ENCODE measurements at places on chromosomes 4 and X.

DNA sequence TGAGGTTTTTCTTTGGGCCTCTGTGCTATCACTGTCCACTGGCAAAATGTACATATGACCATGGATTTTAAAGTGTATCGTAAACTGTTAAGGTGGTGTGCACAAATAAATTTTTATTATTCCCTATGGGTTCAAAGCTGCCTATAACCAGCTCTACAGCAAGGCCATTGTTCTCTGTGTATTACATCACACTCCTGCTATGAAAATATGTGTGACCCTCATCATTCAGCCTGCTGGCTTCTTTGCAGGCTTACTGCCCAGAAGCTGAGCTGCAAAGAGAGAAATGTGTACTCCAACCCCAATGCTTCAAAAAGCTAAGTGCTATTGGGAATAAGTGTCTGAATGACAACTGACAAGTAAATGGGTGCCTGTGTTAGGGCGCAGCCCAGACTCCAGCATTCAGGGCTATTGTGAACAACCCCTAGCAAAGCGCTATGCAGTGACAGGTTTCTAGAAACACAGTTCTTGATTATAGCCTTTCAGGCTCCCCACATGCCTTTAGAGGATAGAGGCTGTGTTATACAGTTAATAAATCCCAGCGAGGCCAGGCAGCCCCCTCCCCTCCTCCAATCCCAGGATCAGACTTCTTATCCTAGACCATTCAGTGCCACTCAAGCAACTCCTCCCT, 220.4 kb upstream of the RADX start:
- DNase-seq: no peak

DNA sequence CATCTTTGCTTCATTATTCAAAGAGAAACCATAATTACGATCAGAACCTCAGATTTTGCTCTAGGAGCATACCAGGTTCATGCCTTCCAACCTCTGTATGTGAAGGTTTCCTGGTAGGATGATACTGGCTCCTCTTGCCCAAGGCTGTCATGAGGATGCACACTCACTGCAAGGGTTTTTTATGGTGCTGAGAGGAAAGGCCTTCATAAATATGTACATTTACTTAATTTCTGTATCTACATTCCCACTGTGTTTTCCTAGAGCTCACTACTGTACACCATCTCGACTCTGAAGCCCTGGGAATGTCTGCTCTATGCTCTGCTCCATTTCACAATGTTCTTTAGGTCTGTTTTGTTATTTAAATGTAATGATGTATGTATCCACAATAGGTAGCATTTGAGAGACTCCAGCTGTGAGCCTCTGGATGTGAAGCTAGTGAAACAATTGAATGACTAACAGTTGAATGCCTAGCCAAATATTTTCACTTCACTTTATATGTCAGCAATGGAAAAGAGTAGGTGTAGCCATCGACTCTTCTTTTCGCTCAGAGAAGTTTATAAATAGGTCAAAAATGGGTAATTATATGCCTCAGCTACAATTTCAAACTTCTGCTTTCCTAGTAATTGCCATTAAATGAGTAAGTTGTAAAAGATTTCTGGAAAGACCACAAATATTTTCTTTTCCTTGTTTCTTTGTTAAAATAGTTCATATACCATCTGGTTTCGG, 228.0 kb downstream of the PALLD start:
- no peak for DNase-seq

- DNase-seq: no peak
Measured at GRCh38 chrX:119686087-119686691, 6.8 kb downstream of the SEPTIN6 start.

DNA sequence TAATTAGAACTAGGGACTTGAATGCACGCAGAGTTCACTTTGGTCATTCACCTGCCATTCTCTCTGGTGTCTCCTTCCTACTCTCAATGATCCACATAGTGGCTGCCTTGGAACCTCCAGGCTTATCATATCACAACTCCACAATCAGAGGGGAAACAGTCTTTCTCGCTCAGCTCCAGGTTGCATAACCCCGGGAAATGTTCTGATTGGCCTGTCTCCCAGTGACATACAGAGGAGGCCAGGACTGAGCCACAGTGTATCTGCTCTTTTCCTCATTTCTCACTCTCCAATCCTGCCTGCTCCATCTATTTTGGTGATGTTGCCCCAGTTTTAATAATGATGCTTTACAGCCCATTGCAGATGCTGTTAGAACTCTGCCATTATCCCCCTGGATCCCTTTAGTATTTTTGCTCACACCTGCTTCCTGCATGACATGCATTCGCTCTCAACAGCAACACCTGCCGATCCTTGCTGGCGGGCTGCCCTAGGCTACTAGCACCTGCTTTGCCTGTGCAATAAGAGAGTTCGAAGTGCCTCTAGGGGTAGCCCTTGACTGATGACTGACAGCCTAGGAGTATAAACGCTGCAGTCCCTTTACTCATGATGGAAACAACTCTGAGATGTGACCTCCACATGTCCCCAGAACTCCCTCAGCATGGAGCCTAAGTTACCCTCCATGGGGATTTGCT, 211.3 kb upstream of the RPS6KA3 start:
- DNase-seq: no peak

- DNase-seq: no peak
Measured at GRCh38 chr4:97121493-97121892, 1021.8 kb downstream of the STPG2 start.

DNA sequence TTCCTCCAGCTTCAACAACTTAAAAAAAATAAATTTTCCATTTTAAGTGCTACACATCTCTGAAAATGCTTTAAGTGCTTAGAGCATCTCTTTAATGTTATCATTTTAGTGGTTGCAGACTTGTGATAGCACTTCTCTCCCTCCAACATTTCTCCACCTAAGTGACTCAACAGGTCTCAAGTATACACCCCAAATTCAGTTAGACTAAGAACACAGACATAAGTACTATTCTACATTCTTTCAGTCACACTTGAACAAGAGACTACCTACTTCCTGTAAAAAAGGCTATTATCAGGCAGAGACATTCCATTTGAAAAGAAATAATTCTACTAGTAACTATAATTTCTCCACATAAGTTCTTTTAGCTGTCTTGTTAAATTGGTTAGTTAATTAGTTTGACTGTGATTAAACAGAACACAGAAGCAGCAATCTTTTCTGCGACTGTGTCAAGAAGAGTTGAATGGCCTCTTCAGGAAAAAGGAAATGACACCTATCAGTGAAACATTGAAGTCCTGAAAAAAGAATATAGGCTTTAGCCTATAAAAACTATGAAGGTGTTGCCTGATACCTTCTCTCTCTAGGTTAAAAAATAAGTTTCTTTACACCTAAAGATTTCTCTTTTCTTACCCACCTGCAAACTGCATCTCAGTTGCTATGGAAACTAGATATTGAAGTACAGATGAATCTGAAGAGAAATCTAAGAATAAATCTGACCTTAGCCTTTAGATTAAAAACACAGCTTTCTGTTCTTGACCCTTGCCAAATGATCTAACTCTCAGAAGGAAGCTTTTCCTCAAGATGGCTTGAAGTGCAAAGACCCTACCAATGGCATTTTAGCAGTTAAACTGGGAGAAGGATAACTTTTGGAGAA, 18.0 kb downstream of the NAF1 start:
- DNase-seq: no peak

- no peak for DNase-seq
Measured at GRCh38 chrX:142084611-142085010, 120.5 kb downstream of the MAGEC2 start.

- DNase-seq: no peak
Measured at GRCh38 chr4:72842323-72842722, 227.2 kb downstream of the COX18 start.

DNA sequence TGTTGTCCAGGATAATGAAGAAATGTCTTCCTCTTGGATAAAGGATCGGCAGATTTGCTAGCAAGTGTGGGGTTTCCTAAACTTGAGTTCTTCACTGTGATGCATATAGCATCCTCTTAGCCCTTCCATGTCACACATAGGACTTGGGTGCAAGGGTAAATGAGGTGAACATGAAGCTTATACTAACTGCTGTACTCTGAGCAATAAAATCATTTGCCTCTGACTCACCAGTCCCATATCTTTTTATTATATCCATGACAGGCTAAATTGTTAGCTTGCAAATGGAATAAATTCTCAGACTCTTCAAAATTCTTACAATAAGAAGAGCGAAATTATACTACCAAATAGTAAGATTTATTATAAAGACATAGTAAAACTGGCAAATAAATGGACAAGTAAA, 14.7 kb upstream of the TBC1D1 start:
- no peak for DNase-seq

GRCh38 chr4:135365065-135365464, 1163.5 kb upstream of the PABPC4L start:
- no peak for DNase-seq

Measured in mesenteric fat pad (tissue), 1 donor.